ENCODE measurements at places on chromosomes 7 and 10.

DNA sequence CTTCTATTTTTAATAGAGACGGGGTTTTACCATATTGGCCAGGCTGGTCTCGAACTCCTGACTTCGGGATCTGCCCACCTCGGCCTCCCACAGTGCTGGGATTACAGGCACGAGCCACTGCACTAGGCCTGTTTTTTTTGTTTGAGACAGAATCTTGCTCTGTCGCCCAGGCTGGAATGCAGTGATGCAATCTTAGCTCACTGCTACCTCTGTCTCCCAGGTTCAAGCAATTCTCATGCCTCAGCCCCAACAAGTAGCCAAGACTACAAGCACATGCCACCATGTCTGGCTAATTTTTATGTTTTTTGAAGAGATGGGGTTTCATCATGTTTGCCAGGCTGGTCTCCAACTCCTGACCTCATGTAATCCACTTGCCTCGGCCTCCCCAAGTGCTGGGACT is 73.7 kb downstream of the TYW1B start:
- DNase-seq: no peak

GRCh38 chr10:86197166-86197790 is 169.3 kb downstream of the GRID1 start:
- DNase-seq: no peak

DNA sequence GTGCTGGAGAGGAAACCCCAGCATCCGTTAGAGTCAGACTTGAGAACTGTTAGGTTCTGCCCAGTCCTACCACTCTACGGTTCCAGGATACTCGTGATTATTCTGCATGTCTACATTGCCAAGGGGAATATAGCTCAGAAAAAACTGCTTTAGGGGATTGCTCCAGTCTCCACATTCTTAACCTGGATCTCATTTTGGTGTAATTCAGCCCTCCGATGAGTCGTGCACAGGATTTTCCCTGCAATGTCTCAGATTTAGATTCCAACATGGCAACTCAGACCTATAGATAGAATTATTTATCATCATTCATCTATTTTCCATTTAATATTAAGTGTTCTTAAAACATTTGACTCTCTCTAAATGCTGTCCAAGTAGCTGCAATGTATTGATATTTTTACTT is 121.1 kb upstream of the ZEB1 start:
- DNase-seq: peak; percentile 34

DNA sequence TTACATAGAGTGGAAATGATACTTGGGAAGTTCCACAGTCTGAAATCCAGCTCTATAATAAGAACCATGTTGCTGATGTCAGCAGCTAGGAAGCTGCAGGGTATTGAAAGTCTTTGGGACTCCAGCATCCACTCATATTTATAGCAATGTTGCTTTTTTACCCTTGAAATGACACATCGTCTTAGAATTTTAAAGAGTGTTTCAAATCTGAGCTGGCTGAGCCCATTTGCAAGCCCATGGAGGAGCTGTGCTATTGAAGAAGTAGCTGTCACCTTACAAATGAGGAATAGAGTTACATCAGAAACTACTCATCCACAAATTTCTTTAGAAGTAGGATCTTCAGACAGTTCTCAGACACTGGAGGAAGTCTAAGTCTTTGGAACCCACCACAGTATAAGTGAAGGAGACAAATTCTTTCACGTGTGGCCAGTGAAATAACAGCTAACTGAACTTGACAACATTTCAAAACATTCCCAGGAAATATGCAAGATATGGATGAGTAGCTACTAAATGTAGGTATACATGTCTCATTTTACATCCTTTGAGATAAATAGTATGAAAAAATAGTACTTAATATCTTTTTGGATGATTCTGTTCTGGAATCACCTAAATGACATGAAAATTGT is 203.6 kb downstream of the ZNF365 start:
- peak; percentile 86 for DNase-seq

GRCh38 chr10:36679554-36679953 is 445.8 kb upstream of the ANKRD30A start:
- DNase-seq: no peak

- no peak for DNase-seq
These were observed 4.6 kb downstream of the WIPF3 start for GRCh38 chr7:29810813-29811482.

DNA sequence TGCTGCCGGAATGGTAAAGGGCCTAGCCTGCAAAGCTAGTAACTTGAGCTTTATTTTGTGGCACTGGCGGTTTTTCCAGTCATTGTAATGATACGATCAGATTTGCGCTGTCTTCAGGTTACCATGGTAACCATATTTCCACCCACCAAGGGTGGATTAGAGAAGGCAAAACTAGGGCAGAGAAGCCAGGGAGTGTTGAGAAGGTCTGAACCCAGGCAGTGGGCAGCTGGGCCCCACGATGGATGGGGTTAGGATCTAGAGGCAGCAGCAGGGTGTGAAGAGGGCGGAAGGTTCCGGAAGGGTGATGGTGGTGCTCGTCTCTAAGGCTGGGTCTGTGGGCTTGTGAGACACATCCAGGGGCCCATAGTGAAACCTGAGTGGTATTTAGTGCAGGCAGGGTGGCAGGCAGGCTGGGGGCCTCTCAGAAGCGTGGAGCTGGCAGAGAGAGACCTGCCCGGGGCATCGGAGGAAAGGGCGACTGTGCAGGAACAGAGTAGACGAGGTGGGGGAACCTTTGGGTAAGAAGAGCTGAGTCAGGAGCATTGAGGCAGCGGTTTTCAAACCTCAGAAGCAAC is 87.9 kb upstream of the GTF2I start:
- DNase-seq: no peak

- no peak for DNase-seq
These were observed 217.9 kb downstream of the OTUD1 start for GRCh38 chr10:23656735-23657134.

DNA sequence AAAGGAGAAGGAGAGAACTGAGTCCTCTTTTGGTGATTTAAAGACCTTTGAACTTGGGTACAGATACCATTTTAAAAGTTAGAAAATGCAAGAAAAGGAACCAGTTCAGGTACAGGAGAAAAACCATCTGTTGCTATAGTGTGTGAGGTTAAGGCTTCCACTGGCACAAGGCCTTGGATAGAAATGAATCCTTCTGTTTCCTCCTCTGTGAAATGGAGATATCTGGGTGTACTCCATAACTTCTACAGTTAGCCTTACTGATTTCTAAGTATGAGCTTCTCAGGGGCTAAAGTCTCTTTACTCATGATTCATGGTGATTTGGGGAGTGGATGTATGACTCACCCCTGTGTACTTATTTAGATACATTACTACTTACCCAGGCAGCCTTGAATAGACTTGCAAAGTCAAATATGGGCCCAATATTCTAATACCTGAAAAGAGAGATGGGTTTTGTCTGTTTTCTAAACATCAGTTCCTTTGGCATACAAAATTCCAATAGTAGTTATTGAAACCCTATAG is 117.2 kb upstream of the ADO start:
- DNase-seq: no peak

Measured in fibroblast of skin of left quadriceps (primary cell).